Right atrium auricular region (tissue), 2 donors: ENCODE measurements at places on chromosomes 6 and 20. TPM values are rescaled to one million over a fixed set of nuclear protein-coding genes. Genes with fewer than 3 reads are reported as not detected.
A peak's percentile ranks its signal among the peaks of the same experiment; 100 is the strongest.

GRM1 gene
- 0.07 TPM for total RNA-seq

- no peak overlapping the region for H3K4me3 ChIP-seq
- DNase-seq: no peak
- no peaks in the 10 kb centered on the region for H3K36me3 ChIP-seq
- H3K4me1 ChIP-seq: peaks cover 7% of the 10 kb centered on the region
- no peaks in the 10 kb centered on the region for H3K27me3 ChIP-seq
These were observed 24.9 kb upstream of the SASH1 start for GRCh38 chr6:148317739-148318138.

DNA sequence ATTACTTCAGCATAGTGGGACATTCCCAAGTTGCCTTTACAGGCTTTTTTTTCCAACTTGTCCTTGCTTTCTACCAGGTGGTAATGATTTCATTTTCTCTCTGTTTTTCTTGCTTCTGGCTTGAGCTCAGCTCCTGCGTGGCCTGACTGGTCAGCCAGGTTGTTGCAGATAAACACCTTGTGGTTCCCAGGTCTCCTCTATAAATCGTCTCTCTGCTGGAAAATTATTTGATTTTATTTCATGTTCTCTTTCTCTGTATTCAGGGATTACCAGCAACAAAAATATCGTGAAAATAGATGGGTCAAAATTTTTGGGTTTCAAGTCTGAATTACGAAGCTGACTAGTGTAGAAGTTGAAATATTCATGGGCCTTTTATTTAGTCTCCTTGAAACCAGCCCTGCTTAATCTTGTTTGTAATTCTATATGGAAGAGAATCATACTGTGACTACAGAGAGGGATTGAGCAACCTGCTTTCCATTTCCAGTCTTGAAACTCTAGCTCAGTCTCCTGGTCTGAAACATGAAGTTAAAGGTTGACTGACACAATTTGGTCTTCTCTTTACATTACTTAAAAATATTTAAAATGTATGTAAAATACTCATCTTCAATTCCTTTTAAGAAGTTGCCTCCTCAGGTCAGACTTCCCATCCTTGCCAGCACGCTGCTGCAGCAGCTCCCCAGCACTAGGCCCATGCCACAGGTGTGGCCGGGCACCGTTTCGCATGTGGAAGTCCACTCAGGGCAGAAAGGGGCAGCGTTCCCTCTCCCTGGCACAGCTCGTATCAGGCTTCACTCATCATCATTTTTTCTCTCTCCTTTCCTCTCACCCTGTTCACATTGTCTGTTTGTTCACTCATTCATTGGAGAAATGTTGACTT is 7.1 kb downstream of the DUSP22 start:
- H3K4me3 ChIP-seq: no peak overlapping the region
- H3K36me3 ChIP-seq: no peaks in the 10 kb centered on the region
- H3K27me3 ChIP-seq: no peaks in the 10 kb centered on the region
- no peak overlapping the region for H3K27ac ChIP-seq
- no peak for DNase-seq
- peaks cover 32% of the 10 kb centered on the region for H3K4me1 ChIP-seq

- no peak overlapping the region for H3K4me3 ChIP-seq
- no peaks in the 10 kb centered on the region for H3K27me3 ChIP-seq
- DNase-seq: no peak
- H3K4me1 ChIP-seq: peaks cover 5% of the 10 kb centered on the region
These were observed 30.9 kb downstream of the KIAA1755 start for GRCh38 chr20:38229376-38230252.

RCAN2 gene
- total RNA-seq: 96.5 TPM

DNA sequence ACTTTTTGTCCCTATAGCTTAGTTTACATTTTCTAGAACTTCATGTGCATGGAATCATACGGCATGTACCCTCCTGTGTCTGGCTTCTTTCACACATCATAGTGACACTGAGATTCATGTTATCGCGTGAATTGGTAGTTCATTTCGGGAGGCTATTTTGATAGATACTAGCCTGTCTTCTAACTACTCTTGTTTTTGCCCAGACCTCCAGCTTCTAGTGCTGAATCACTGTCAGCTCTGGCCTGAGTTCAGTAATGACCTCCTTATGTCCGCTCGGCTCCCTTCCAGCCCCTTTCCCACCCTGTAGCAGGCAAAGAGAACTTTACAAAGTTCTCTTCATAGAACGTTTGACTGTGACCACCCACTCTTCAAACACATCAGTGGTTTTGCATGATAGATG is 14.1 kb downstream of the MYBL2 start:
- no peak for DNase-seq

EMILIN3 gene
- 1.8 TPM for total RNA-seq

- no peaks in the 10 kb centered on the region for H3K36me3 ChIP-seq
- H3K27me3 ChIP-seq: no peaks in the 10 kb centered on the region
- no peaks in the 10 kb centered on the region for H3K4me1 ChIP-seq
- DNase-seq: peak; percentile 81
- H3K27ac ChIP-seq: peak overlapping the region; percentile 100
- H3K4me3 ChIP-seq: peak overlapping the region; percentile 90
These were observed 481 bp downstream of the SERPINB6 start for GRCh38 chr6:2970753-2971419.

SIRPA gene
- total RNA-seq: 58.5 TPM

ANGPT4 gene
- total RNA-seq: 0.11 TPM

- no peak for DNase-seq
- H3K27me3 ChIP-seq: no peaks in the 10 kb centered on the region
- no peaks in the 10 kb centered on the region for H3K4me1 ChIP-seq
- H3K27ac ChIP-seq: no peak overlapping the region
These were observed 72.2 kb downstream of the UST start for GRCh38 chr6:148818939-148819575.

DNA sequence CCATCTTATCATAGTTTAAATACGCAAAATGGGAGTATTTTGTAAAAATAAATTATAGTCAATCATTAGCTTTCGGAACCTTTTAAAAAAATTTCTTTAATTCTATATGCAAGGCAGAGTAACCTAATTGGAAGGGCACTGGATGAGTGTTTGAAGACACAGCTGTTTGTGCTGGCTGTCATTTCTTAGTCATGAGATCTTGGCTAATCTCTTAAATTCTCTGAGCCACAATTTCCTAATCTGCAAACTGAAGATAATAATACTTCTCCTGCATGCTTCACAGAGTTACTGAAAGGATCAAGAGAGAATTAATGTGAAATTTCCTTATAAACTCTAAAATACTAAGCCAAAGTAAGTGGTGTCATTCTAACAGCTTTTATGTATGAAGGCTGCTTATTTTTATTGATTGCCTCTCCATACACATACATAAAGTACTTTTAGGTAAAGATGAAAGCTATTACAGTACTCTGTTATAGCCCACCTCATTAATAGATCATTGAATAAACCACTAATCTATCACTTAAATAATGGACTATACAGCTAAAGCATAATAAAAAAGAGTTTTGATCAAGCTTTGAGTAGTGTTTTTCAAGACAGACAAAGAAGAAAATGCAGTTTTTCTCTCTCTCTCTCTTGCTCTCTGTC is 383.7 kb upstream of the IRAK1BP1 start:
- H3K4me3 ChIP-seq: no peak overlapping the region
- H3K27me3 ChIP-seq: no peaks in the 10 kb centered on the region
- DNase-seq: no peak
- H3K27ac ChIP-seq: no peak overlapping the region

DNA sequence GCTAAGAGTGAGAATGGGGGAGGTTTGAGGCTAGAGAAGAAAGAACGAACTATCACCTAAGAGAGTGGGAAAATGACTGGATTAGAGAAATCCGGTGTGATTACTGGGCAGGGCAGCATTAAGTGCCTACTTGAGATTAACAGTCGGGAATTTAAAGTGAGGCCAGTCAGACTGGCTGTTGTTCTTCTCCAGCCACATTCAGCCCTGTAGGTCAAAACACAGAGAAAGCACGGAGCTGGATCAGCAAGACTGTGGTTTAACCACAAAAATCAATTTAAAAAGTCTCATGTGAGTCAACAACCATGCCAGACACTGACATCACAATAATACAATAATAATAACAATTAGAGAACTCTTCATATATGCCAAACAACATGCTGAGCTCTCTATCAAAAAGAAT is 301.9 kb upstream of the SGK1 start:
- H3K36me3 ChIP-seq: no peaks in the 10 kb centered on the region
- no peaks in the 10 kb centered on the region for H3K27me3 ChIP-seq
- H3K4me3 ChIP-seq: no peak overlapping the region

- H3K36me3 ChIP-seq: no peaks in the 10 kb centered on the region
- no peak for DNase-seq
- H3K4me1 ChIP-seq: no peaks in the 10 kb centered on the region
- no peak overlapping the region for H3K4me3 ChIP-seq
- H3K27ac ChIP-seq: no peak overlapping the region
These were observed 68.8 kb downstream of the TTLL2 start for GRCh38 chr6:167393731-167394130.

- peaks cover 22% of the 10 kb centered on the region for H3K4me1 ChIP-seq
- H3K36me3 ChIP-seq: peaks cover 5% of the 10 kb centered on the region
- H3K4me3 ChIP-seq: no peak overlapping the region
These were observed 27.2 kb downstream of the DSE start for GRCh38 chr6:116397914-116398313.

CAP2 gene
- total RNA-seq: 59.9 TPM

GPRC6A gene
- total RNA-seq: not detected

- no peaks in the 10 kb centered on the region for H3K27me3 ChIP-seq
- H3K27ac ChIP-seq: no peak overlapping the region
- DNase-seq: no peak
- H3K4me3 ChIP-seq: no peak overlapping the region
- H3K36me3 ChIP-seq: no peaks in the 10 kb centered on the region
- H3K4me1 ChIP-seq: peaks cover 7% of the 10 kb centered on the region
These were observed 15.5 kb upstream of the CLDN20 start for GRCh38 chr6:155248008-155249001.

BNIP5 gene
- not detected for total RNA-seq

GRCh38 chr6:43510827-43511163 is 649 bp upstream of the LRRC73 start:
- H3K27ac ChIP-seq: peak overlapping the region; percentile 73
- DNase-seq: no peak
- H3K4me3 ChIP-seq: peak overlapping the region; percentile 50
- H3K4me1 ChIP-seq: peaks cover 57% of the 10 kb centered on the region
- H3K36me3 ChIP-seq: peaks cover 42% of the 10 kb centered on the region

DNA sequence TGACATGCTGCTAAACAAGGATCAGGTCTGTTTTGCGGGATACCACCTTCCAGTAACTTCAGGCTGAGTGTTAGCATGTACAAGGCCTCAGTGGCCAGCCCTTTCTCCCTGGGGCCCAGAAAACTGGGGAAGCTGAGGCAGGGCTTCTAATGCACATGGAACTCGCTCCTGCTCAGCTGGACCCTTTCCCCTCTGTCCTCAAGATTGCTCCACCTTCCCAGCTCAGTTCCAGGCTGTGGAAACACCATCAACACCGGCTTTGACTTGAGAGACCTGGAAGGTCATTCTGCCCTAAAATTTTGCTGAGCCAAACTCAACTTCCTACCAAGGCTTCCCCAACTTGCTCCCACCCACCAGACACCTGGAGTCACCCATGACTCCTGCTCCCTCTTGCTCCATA is 4.2 kb upstream of the BLCAP start:
- DNase-seq: no peak
- H3K27me3 ChIP-seq: no peaks in the 10 kb centered on the region
- H3K36me3 ChIP-seq: no peaks in the 10 kb centered on the region
- no peak overlapping the region for H3K27ac ChIP-seq
- H3K4me3 ChIP-seq: no peak overlapping the region

TSBP1 gene
- total RNA-seq: not detected

GRCh38 chr20:42370075-42370474 is 751.9 kb upstream of the CHD6 start:
- DNase-seq: no peak
- no peak overlapping the region for H3K4me3 ChIP-seq
- H3K36me3 ChIP-seq: no peaks in the 10 kb centered on the region
- H3K27ac ChIP-seq: no peak overlapping the region
- H3K4me1 ChIP-seq: no peaks in the 10 kb centered on the region

- no peaks in the 10 kb centered on the region for H3K36me3 ChIP-seq
- no peak for DNase-seq
- no peak overlapping the region for H3K27ac ChIP-seq
- no peaks in the 10 kb centered on the region for H3K4me1 ChIP-seq
- H3K4me3 ChIP-seq: no peak overlapping the region
These were observed 15.2 kb upstream of the NOP56 start for GRCh38 chr20:2637246-2637645.

ZNF831 gene
- total RNA-seq: 0.19 TPM

GDAP1L1 gene
- not detected for total RNA-seq

GMPR gene
- 89.5 TPM for total RNA-seq

GRCh38 chr6:166236596-166236995 is 68.9 kb upstream of the TBXT start:
- H3K27ac ChIP-seq: no peak overlapping the region
- no peaks in the 10 kb centered on the region for H3K4me1 ChIP-seq
- H3K27me3 ChIP-seq: no peaks in the 10 kb centered on the region
- no peak for DNase-seq
- H3K36me3 ChIP-seq: no peaks in the 10 kb centered on the region

BTN1A1 gene
- not detected for total RNA-seq

- H3K36me3 ChIP-seq: no peaks in the 10 kb centered on the region
- DNase-seq: no peak
- no peaks in the 10 kb centered on the region for H3K27me3 ChIP-seq
- H3K4me3 ChIP-seq: no peak overlapping the region
- H3K4me1 ChIP-seq: no peaks in the 10 kb centered on the region
These were observed 226.0 kb downstream of the CDH4 start for GRCh38 chr20:61478094-61478493.

GRCh38 chr20:38113401-38114325 is 51.4 kb downstream of the TGM2 start:
- DNase-seq: peak; percentile 58
- H3K36me3 ChIP-seq: no peaks in the 10 kb centered on the region
- no peaks in the 10 kb centered on the region for H3K27me3 ChIP-seq
- no peak overlapping the region for H3K4me3 ChIP-seq

DNA sequence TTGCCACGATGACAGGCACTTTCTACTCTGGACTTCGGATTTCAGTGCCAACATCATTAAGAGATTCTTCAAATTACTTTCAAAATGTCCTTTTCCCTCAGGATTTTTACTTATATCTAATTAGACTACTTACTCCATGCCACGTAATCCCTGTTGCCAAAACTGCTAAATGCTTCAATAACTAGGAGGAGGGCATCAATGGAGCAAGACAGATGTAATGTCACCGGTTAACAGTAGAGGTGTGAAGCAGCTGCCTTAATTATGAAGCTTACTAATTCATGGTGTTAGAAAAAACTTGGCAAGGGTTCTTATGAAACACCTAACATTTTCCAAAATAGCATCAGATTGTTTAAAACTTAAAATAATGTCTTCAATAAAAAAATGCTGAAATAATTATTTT is 111.2 kb upstream of the SIM1 start:
- H3K4me1 ChIP-seq: no peaks in the 10 kb centered on the region
- H3K4me3 ChIP-seq: no peak overlapping the region
- DNase-seq: no peak
- no peaks in the 10 kb centered on the region for H3K36me3 ChIP-seq

GRCh38 chr6:21946298-21946783 is 350.5 kb downstream of the PRL start:
- no peaks in the 10 kb centered on the region for H3K36me3 ChIP-seq
